ENCODE measurements at places on chromosomes 16 and 17.

DNA sequence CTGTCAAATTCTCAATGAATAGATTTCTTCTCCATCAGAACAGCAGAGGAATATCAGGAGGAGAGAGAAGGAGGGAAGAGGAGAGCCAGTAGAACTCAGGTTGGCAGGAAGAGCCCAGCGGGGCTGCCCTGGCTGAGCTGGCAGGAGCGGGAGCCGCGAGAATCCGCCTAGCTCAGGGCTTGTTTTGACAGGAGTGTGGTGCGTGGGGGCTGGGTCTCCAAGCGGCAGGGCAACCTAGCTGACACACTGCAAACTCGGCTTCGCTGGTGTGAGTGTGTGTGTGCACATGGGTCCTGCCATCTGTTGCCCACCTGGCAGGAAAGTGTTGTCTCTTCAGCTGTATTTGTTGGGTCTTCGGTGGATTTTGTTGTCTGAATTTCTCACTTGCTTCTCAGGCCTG, 27.9 kb upstream of the BCAR1 start:
- no peak for ATAC-seq

DNA sequence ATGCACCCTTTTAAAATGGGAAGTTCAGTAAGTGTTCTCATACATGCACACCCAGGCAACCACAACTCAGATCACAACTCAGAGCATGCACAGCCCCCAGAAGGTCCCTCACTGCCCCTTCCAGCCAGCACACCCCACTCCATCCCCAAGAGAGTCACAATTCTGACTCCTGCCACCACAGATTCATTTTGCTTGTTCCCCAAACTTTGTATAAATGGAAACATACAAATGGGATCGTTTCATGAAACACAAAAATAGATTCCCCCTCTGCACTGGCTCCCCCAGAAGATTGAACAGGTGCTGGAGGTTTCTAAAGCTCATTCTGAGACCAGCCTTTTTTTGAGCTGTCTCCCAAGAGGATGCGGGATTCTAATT, 3.3 kb upstream of the TNFRSF13B start:
- no peak for ATAC-seq

DNA sequence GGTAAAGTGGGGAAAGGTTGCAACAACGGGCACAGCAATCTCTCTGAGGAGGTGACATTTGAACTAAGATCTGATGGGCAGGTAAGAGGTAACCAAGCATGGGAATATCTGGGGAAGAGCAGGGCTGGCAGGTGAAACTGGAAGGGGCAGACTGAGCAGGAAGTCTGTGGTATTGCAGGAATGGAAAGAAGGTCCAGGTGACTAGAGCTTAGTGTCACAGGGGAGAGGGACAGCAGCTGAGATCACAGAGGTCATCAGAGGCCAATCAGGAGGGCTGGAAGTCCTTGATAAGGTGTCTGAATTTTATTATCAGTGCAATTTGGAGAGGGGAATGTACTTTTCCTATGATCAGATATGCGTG, 73.3 kb upstream of the DHX40 start:
- no peak for ATAC-seq

GRCh38 chr17:39404542-39405378, 3.3 kb upstream of the FBXL20 start:
- ATAC-seq = peak; percentile 67

DNA sequence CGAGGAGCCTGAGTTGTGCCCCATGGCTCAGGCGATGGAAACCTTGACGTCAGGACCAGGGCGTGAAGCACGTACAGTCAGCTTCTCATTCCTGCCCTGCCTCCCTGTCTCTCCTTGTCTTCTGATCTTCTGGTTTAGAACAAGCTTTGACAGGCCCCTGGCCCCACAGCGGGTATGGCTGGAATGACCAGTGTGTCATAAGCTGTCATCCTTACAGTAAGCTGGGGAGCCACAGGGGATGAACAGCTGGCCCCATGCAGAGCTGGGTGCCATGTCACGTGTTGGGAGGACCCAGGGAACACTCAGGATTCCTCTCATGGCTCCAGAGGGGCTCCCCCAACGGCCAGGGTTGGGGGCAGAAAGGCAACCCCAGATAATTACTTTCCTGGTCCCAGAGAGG, 157.6 kb upstream of the PLCG2 start:
- no peak for ATAC-seq

GRCh38 chr16:17364319-17365210, 106.2 kb downstream of the XYLT1 start:
- peak; percentile 81 for ATAC-seq

- no peak for ATAC-seq
Measured at GRCh38 chr17:27669136-27669535, 38.1 kb downstream of the LGALS9 start.

GRCh38 chr16:14308368-14308723, 237.2 kb downstream of the MRTFB start:
- no peak for ATAC-seq

- no peak for ATAC-seq
Measured at GRCh38 chr17:74868251-74868907, 4.4 kb downstream of the FDXR start.

- no peak for ATAC-seq
Measured at GRCh38 chr16:60310846-60311445, 1576.8 kb upstream of the GOT2 start.

DNA sequence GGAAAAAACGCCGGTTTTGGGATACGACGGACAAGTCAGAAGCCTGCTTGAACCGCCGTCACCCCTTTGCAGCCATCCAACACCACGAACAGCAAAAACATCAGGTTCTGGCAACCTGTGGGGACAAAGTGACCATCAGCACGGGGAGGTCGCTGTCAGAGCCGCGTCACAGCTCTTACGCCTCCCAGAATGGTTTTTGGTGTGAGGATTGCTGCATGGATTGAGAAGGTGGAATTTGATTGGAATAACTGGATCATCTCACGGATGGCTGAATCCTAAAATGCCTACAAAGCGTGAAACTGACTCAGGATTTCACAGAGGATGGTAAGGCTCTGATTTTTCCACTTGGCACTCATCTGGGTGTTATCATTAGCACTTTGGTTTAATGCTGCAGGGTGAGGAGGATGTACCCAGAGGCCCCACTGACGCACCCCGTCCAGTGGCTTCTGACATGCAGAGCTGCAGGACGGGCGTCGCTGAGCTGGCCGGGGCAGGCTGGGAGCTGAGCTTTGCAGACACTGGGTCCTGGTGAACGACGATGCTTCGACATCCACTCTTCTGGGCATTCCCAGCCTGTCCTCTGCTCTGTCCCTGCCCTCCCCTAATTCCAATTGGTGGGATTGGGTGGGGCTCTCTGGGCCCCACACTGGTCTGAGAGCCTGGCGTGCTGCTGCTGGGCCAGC, 73.4 kb upstream of the CREBBP start:
- ATAC-seq = no peak

DNA sequence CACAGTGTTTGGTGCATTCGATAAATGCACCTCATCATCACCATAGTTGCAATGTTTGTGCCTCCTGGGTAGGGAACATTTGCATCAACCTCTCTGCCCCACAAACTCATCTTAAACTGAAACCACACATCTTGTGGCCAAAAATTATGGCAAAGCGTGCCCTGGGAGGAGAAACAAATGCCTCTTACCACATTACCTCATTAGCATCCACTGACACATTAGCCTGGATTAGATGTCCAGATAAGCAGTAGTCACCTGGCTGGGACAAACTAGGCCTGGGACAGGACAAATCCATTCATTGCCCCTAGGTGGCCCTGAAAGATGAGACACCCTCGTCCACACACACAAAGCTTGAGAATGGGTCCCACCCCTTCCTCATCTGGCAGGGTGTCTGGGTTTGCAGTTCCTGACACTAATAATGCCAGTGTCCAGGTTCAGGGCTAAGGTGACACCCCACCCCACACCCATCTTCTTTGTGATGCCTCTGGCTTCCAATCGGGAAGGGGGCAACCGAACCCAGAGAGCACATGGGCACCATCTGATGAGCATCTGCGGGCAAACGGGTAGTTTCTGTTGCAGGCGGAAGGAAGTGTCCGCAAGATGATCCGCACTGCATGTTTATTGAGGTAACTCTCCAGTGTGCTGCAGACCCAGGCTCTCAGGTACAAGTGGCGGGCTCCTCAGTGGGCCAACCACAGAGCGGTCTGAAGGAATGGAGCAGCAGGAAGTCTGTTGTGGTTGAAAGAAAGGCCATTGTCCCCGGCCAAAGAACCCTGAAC, 8.6 kb downstream of the XYLT1 start:
- ATAC-seq = peak; percentile 64

DNA sequence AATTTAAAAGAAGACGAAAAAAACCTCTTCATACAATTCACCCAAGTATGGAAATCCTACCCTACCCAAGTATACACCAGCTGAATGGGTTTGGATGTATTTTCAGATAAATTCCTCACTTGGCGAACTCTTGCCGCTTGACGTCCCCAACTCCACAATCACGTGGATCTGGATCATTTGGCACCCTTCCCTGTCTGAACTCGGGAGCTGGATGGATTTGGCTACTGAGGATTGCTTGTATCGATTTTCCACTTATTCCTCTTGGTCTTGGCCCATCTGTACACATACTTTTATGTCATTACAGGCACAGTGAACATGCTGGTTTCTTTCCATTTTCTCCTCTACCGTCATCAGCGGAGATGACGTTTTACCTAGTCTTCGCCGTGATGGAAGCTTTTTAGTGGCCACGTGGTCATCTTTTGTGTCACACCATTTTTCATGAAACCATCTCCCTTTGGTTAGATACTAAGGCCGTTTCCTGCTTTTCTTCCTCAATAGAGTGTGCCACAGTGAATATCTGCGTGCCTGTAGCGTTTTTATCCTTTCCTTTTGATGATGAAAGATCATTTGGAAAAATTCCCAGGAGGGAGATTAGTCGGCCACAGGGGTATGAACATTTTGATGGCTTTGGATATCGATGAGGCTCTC, 47.1 kb downstream of the CMIP start:
- no peak for ATAC-seq

DNA sequence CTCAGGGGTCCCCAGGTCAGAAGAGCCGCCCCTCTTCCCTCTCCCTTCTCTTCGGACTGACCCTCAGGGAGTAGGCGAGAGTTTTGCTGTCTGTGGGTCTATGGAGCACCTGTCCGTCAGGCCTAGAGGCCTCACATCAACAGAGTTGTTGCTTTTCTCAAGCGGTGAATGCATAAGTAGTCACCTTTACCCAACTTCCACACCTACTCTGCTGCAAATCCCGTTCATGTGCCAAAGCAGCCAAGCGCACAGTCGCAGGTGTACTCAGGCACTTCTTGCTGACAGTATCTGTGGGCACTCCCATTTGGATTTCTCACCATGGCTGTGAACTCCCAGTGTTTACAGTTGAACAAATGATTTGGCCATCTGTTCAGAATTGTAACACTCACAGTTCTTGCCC, 4.0 kb upstream of the FA2H start:
- ATAC-seq = no peak

GRCh38 chr17:3037259-3037658, 26.1 kb downstream of the OR1D5 start:
- ATAC-seq = no peak

DNA sequence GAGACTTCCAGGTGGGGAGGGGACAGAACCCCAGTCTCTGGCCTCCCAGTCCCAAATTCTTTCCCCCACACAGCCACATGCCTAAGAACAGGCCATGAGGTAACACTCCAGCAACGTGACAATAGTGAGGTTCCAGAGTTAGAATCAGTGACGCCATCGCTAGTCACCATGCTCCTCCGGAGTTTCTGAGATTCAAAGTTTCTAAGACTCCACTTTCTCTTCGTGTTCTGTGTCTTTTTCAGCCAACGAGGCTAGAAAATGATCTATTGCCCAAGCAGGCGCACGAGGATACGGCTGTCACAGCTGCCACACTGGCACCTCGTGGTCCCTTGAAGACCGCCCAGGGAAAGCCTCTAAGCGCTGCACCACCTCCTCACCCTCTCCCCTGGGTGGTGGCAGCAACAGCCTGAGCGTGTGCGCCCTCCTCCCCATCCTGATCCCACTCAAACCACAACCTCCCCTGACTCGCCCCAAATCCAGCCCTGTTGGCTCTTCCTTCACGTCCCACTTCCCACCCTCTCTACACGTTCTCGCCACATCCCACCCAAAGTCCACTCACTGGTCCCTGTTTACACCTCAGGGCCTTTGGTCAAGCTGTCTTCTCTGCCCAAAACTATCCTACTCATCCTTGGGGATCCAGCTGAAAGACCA, 1.0 kb downstream of the MCRIP1 start:
- ATAC-seq = peak; percentile 58

- ATAC-seq = no peak
Measured at GRCh38 chr16:19940195-19940594, 55.5 kb upstream of the GPRC5B start.

- no peak for ATAC-seq
Measured at GRCh38 chr17:64787921-64788271, 125.8 kb upstream of the SMURF2 start.

- ATAC-seq = no peak
Measured at GRCh38 chr16:3607161-3607560, 4.2 kb downstream of the SLX4 start.

DNA sequence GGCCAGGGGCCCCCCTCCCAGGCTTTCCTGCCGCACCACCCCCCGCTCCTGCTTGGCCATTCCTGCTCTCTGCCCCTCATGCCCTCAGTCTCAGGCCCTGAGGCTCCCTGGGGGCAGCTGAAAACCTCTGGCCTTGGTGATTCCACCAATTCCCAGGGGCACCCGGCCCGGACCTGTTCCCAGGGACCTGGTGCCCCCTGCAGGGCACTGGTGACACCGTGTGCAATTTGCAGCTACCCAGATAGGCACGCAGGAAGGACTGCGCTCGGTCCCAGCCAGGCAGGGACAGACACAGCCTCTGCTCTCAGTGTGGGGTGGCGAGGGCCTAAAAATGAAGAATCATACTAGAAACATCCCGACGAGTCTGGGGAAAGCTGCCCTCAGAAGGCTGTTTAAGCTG, 13.4 kb downstream of the WFDC1 start:
- peak; percentile 26 for ATAC-seq

GRCh38 chr16:16163571-16163970, 59.7 kb downstream of the ABCC6 start:
- no peak for ATAC-seq

DNA sequence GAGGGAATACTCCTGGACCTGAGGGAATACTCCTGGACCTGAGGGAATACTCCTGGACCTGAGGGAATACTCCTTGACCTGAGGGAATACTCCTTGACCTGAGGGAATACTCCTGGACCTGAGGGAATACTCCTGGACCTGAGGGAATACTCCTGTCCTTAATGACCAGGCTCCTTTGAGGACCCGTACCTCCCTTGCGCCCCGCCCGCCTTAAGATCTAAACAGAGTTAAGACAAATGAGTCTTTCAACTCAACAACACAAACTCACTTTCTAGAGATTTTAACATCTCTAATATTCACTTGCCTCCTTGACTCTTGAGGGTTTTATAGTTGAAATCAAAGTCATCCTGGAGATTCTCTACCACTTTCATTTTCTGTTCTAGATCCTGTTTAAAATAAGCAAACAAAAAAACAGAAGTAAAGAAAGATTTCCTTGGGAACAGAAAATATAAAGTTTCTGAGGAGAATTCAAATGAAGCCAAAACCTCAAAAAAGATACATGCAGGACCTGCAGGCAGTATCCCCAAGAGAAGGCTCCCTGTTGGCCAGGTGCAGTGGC, 49.7 kb downstream of the STAT3 start:
- ATAC-seq = no peak

- no peak for ATAC-seq
Measured at GRCh38 chr16:86579268-86580062, 1.1 kb downstream of the FOXL1 start.
